ENCODE measurements at places on chromosomes 7 and 10.

DNA sequence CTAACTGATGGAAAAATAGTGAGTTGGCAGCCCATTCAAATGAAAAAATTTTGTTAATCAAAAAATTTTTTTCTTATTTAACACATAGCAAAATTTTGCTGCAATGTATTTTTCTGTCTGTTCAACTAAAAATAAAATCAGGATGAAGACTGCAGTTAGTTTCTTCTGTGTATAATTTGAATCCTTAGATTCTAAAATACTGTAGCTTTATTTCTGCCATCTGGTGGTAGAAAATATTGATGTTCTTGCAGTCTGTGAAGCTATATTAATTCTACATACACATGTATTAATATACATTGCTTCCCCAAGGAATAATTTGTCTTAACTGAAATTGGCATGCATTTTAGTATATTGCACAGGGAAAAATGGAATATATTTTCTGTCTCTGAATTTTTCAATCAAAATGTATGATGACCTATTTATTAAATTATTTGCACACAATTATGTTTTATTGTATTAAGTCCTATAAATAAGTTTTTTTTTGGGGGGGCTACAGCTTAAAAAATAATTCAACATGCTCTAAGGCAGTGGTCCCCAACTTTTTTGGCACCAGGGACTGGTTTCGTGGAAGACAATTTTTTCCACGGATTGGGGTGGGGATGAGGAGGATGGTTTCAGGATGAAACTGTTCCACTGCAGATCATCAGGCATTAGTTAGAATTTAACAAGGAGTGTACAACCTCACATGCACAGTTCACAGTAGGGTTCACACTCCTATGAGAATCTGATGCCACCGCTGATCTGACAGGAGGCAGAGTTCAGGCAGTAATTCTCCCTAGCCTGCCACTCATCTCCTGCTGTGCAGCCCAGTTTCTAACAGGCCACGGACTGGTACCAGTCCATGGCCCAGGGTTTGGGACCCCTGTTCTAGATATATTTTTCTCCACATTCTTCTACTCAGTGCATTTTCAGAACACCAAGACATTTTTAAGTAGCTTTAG, 119.4 kb downstream of the GNAT3 start:
- peak; percentile 21 for DNase-seq

DNA sequence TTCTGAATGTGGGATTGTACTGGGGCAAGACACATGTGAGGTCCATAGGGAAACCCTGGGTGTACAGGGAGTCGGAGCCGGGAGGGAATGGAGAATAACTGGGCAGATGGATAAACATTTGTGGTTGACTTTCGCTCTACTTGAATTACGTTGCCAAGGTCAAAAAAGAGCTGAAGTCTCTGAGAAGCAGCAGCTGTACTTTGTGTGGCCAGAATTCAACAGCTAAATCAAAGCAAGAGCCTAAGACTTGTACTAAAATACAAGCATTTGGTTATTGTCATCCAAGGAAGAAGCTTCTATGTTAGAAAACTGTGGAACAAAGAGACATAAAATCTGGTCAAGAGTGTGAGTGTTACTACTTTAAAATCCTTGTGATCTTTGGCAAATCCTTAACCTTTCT, 457.2 kb downstream of the ARL4A start:
- no peak for DNase-seq

DNA sequence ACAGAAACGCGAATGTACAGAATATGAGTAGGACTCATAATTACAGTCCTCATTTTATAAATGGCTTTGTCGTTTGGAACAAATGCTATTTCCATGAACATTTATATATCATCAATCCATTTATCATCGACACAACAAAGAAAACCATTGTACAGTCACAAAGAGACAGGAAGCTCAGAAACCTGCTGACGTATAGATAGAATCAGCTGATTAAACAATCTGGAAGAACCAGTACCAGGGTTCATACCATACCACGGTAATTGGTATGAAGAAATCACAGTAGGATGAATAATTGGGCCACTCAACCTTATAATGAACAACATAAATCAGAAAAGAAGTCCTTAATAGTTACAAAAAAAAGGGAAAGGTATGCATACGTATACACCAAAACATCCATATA, 295.0 kb downstream of the PARD3 start:
- no peak for DNase-seq

DNA sequence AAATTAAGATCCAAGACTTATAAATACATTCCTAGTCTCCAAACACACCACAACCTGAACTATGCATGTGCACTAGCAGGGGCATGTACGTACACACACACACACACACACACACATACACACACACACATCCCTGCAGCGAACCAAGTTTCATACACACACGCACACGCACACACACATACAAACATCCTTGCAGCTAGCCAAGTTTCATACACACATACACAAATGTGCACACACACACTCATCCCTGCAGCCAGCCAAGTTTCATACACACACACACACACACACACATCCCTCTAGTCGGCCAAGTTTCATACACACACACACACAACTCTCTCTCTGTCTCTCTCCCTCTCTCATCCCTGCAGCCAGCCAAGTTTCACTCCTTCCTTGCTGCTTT, 82.7 kb upstream of the WIPF3 start:
- DNase-seq, result no peak

DNA sequence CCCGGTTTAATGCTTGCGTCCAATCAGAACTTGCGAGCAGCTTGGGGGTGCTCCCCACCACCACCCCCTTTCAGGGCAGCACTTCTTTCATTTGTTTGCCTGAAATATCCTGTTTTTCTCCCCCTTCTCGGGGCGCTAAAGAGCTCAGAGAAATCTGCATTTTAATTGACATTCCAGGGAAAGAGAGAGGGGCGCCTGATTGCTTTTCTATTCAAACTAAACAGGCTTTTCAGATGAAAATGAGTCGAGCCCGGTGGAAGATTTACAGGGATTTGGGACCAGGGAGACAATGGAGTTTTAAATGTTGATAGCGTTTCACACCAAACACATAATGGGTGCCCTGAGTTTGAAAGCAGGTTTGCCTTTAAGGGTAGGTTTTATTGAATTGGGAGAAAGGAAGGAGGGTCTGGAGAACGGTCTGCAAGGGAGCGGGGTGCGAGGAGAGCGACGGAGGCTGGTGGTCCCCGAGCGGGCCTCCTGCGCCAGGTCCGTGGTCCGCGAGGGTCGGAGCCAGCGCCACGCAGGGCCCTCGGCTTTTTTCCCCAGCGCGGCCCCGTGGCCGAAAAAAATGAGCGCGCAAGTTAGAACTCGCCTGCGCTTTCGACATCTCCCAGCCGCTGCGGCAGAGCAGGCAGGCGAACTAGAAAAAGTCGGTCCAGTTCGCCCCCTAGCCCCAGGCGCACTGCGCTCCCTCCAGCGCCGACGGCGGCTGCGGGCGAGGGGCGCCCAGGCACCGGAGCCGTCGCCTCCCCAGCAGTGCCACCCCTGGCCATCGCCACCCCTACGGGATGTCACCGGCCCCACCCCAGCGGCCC, 1.3 kb downstream of the FGFR2 start:
- no peak for DNase-seq
